Large intestine (tissue), 12 donors: ENCODE measurements at places on chromosomes 11 and 22. TPM values are rescaled to one million over a fixed set of nuclear protein-coding genes. Genes with fewer than 3 reads are reported as not detected.

NOL12 gene
- 18.1 TPM for polyA plus RNA-seq

CSNK1E gene
- polyA plus RNA-seq, result 125 TPM

DNA sequence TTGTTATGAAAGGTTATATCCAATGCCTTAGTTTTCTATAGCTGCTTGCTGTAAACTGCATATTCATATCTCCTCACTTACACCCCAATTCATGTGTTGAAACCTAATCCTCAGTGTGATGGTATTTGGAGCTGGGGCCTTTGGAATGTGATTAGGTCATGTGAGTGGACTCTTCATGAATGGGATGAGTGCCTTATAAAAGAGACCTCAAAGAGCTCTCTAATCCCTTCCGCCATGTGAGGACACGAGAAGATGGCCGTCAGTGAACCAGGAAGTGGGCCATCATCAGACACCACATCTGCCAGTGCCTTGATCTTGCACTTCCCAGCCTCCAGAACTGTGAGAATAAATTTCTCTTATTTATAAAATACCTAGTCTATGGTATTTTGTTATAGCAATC is 79.3 kb downstream of the CYP2R1 start:
- no peak for DNase-seq

DNA sequence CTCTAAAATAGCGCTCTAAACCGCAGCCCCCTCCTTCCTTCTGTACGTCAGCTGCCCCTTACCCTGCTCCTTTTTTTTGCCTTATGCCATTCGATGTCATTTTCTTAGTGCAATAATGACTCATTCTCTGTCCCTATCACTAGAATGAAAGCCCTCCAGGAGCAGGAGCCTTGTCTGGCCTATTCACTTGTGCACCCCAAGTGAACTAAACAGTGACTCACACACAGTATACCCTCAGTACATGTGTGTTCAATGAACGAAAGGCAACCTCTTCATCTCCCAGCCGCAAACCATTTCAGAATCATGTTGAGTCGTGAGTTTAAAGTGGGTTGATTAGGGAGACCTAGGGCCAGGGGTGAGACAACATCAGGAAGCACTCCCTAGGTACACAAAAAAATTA is 50.7 kb upstream of the SPATA19 start:
- DNase-seq, result no peak

GRCh38 chr22:23784215-23784732 is 2.5 kb upstream of the SMARCB1 start:
- no peak for DNase-seq

DNA sequence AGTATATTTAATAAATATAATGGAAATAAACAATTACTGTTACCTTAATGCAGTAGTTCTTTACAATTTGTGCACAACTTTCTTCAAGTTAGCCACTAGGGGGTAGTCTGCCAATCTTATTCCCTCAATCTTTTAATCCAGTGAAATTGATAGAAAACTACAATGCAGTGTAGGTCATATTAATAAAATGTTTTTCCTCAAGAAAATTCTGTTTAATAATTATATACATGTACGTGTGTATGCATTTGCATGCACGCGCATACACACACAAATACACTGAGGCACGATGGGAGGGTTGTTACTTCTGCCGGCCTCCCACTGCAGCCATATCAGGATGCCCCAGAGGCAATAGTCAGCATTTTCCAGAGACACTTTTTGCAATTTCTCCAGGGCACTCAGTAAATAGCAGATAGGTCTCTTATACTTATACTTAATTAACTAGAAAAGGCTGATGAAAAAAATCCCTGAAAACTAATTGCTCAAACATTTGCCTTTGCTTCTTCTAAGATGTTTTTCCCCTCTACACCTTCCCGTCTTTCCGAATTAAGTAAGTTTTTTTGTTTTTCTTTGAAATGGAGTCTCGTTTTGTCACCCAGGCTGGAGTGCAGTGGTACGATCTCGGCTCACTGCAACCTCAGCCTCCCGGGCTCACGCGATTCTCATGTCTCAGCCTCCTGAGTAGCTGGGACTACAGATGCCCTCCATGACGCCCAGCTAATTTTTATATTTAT is 3.1 kb downstream of the GAB2 start:
- no peak for DNase-seq

PICK1 gene
- polyA plus RNA-seq, result 32.0 TPM

KCNQ1 gene
- polyA plus RNA-seq, result 19.5 TPM

GRCh38 chr11:113517361-113517760 is 42.2 kb upstream of the DRD2 start:
- DNase-seq, result no peak

CST6 gene
- 1.7 TPM for polyA plus RNA-seq

C11orf86 gene
- polyA plus RNA-seq, result 16.0 TPM

- no peak for DNase-seq
Measured at GRCh38 chr11:110061296-110061695, 31.9 kb upstream of the ZC3H12C start.

RHOD gene
- polyA plus RNA-seq, result 22.9 TPM

GRCh38 chr11:13776134-13776815 is 107.8 kb downstream of the FAR1 start:
- DNase-seq, result no peak

DNA sequence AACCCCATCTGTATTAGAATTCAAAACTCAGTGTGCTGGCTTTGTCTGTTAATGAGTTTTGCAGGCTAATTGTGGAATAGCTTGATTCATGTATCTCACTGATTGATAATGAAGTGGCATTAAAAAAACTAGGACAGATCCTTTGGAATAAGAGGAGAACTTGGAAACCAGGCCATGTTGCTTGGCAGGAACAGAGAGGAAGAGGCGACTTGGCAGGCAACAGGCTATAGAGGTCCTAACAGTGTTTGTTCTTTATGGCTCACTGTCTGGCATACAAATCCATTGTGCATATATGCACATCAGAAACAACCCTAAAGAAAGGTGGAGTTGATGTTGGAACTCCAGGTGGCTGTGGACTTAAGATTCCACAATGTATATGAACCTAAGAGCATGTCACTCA is 17.4 kb upstream of the OR9I1 start:
- no peak for DNase-seq

GRCh38 chr11:48270621-48271020 is 7.0 kb downstream of the OR4X1 start:
- no peak for DNase-seq

HTR3B gene
- polyA plus RNA-seq, result 0.34 TPM

- DNase-seq, result peak; percentile 52
Measured at GRCh38 chr11:63563201-63564055, at the start of gene PLAAT2. Gene PLAAT2, minus strand, starts transcription at chr11:63563379. Its CDS starts 55 bp downstream, at chr11:63563324.
